ENCODE measurements at places on chromosomes 13 and 19.

DNA sequence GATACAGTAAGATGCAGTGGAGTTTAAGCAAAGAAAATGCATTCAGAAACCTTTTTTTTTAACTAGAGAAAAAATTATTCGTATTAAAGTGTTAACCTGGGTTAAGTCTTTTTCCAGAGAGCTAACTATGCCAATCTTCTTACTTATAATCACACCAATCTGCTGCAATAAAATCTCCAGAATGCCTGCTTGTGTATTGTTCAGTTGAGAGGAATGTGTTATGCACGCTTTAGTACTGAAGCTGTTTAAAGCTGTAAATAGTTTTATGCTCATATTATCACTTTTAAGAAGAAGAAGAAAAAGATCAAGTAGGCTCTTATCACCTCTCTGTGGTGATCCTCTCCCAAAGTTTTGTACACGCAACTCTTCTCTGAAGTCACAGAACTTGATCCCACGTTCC, 528.7 kb downstream of the RFC3 start:
- DNase-seq: no peak

DNA sequence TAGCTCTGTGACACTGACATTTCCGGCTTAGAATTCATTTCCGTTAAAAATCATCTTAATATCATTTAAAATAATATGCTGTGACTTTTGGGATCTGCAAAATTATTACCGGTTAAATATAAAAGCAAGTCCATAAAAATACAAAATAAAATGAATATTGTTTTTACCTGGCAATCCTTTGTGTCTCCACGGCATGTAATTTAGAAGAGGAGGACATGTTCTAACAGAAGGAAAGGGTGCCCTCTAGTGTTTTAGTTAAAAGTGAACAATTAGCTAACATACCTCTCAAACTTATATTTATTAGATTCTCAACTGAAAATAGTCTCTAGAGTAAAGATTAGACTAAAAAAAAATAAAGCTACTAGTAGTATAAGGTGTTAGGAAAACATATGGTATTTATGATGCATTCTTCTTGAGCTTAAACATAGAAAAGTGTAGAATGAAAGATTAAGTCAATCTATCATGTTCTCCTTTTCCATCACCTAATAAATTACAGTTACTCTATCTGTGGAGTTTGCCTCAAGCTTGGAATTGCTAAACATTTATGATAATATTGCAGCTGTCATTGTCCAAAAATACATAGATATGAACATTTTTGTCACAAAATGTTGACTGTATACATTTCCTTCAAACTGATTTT, 676.7 kb upstream of the SPRY2 start:
- DNase-seq: peak; percentile 33

GRCh38 chr19:18278521-18279265, 2.7 kb downstream of the JUND start:
- DNase-seq: no peak

- peak; percentile 85 for DNase-seq
These were observed 1.3 kb downstream of the IRF3 start for GRCh38 chr19:49664171-49665035.

GRCh38 chr13:111115061-111115964, at the start of gene ARHGEF7:
TSS of gene ARHGEF7 (plus strand) at chr13:111115310. CDS start at chr13:111115527, 217 bp downstream.
- DNase-seq: peak; percentile 60

DNA sequence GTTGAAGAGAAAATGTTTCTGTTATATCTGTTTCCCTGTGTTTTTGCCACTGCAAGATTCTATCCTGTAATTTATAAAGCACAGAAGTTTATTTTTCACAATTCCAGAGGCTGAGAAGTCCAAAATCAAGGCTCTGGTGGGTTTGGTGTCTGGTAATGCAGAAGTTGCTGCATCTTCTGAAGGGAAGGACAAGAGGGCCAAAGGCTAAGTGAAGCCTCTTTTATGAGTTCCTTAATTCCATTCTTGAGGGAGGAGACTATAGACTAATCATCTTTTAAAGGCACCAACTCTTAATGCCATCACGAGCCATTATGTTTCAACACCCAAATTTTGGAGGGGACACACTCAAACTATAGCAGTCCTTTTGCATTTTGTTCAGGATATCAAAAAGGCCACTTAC, 34.1 kb upstream of the WDFY2 start:
- DNase-seq: no peak

DNA sequence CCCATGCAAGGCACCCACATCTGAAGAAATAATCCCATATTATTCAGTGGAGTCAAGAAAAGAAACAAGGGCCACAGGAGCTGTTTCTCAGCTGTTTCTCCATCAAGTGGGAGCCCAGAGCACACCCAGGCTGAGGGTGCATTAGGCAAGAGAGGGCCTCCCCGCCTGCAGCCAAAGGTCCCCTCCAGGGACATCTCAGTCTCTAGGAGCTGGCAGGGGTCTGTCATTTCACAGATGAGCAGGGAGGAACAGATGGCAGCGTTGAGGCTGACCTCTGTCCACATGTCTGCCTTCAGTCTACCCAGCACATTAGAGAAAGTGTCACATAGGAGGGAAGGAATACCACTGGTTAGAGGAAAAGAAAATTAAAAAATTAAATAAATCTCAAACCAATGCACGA, 157.7 kb downstream of the ZNF536 start:
- DNase-seq: no peak

- no peak for DNase-seq
These were observed 27.1 kb downstream of the POU4F1 start for GRCh38 chr13:78576261-78576660.

GRCh38 chr13:101515504-101515903, 63.0 kb downstream of the ITGBL1 start:
- no peak for DNase-seq

Data from retina (tissue), 1 donor.